Dermis blood vessel endothelial cell (primary cell): ENCODE measurements at places on chromosomes 6 and 20.
A peak's percentile ranks its signal among the peaks of the same experiment; 100 is the strongest.

DNA sequence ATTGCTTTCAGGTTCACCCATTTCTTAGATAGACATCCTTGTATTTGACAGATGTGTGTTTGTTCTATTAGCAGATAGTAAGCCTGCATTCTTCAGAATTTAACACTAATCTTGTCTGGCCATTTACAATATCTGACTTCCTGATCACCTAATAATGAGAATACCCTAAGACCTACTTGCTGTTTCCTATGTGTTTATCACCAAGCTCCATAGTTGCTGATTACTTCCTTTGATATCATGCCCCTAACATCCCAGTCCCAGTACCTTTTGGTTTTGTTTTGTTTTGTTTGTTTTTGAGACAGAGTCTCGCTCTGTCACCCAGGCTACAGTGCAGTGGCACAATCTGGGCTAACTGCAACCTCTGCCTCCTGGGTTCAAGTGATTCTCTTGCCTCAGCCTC is 143.6 kb upstream of the DST start:
- peak; percentile 54 for DNase-seq

DNA sequence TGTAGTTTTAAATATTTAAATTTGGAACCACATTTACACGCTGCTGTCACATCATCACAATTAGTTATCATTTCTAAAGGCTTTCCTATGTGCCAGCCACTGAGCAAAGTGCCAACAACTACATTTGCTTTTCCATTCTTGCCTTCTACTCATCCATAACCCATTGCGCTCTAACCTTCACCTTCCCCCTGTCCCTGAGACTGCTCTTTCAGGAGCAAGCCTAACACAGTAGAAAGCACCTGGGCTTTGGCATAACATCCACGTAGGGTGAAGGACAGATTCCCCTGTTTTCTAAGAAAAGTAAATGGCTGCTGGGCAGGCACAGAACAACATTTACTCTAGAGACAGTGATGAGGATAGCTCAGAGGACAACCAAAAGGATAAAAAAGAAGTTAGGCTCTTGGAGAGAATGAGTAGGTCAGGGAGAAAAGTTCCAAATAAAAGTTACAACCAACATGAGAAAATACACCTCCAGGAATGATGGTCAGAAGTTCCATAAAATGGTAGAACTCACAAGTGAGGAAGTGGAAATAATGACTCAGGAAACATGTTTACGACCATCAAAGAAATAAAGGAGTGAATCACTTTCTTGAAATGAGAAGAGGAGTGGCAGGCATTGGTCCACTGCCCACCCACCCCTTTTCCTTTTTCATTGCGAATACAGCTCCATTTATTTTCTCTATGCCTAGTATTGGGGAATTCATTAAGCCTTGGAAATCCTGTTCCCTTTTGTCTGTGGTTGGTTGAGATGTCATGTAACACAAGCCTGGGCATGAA is 77.2 kb downstream of the PFDN4 start:
- DNase-seq: no peak

- no peak for DNase-seq
Measured at GRCh38 chr6:151330130-151330696, 61.1 kb downstream of the ZBTB2 start.

DNA sequence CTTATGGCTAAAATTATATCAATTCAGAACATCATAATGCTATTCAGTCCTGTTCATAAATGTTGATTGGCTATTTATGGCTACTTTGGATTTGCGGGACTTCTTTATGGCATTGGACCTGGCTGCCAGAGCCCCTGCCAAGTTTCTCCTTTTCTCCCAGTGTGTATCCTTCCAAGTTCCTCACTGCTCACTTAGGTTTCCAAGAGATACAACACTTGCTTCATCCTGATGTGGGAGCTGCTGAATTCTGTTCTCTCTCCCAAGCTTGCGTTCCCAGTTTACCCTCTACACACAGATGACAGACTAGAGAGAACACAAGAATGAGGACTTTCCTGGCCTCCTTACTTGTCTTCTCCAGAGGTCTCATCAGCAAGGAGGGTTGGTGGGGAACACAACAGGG is 18.4 kb upstream of the DAAM2 start:
- no peak for DNase-seq

GRCh38 chr6:111572216-111572706 is 33.4 kb downstream of the TRAF3IP2 start:
- no peak for DNase-seq

GRCh38 chr6:53961679-53962370 is 149.4 kb upstream of the MLIP start:
- DNase-seq: no peak

GRCh38 chr6:166691746-166692145 is 64.7 kb upstream of the RPS6KA2 start:
- peak; percentile 68 for DNase-seq

DNA sequence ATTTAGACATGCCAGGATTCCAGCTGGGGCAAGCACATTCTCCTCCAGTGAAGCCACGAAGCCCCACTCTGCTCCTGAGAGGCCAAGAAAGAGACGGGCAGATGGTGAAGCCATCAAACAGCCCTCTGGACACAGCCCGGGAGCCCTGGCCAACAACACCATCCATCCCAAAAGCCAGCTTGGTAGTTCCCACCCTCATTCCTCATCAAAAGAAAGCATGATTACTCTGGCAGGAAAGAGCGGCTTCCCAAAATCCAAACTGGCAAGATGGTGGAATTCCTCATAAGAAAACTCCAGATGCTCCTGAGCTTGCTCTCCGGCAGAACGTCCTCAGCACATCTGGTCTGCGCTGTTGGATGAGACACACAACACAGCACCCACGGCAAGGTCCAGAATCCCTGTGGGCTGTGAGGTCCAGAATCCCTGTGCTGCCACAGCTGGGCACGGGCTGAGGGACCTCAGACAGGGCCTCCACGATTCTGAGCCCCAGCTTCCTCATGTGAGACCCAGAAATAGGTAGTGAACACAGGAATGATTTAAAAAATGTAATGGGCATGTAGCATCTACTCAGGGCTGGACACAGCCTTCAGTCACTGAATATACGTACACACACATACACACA is 52.6 kb downstream of the THBS2 start:
- DNase-seq: no peak

- no peak for DNase-seq
Measured at GRCh38 chr6:135867332-135867731, 15.8 kb downstream of the PDE7B start.

DNA sequence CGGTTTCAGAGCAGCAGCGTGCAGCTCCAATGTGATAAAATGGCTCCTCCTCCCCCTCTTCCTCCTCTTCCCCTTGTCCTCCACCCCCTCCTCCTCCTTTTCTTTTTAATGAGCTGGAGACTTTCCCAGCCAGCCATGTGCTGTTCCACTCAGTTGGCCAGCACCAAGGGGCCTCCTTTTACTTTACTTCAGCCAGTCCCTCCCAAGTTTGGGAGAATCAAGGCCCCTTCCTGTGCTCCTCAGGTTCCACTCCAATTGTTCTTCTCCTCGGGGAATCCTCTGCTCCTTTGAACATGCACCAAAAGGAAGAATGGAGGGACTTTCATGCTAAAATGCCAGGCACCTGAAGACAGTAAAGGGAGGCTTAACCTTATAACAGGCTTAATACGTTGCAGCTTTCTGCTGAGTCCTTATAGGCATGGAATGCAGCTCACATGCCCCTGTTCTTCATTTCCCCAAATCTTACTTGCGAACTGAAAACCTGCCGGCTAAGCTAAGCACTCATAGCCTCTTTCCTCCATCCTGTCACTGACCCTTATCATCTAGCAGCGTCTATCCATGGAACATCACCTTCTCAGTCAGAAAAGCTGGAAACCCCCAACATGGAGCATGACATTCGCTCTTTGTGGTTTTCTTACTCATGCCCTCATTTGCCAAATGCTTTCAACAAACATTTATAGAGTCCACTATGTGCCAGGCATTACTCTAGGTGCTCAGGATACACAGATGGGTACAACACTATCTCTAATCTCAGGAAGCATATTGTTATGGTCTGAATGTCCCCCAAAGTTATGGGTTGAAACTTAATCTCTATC is 170.6 kb downstream of the PHACTR1 start:
- no peak for DNase-seq

DNA sequence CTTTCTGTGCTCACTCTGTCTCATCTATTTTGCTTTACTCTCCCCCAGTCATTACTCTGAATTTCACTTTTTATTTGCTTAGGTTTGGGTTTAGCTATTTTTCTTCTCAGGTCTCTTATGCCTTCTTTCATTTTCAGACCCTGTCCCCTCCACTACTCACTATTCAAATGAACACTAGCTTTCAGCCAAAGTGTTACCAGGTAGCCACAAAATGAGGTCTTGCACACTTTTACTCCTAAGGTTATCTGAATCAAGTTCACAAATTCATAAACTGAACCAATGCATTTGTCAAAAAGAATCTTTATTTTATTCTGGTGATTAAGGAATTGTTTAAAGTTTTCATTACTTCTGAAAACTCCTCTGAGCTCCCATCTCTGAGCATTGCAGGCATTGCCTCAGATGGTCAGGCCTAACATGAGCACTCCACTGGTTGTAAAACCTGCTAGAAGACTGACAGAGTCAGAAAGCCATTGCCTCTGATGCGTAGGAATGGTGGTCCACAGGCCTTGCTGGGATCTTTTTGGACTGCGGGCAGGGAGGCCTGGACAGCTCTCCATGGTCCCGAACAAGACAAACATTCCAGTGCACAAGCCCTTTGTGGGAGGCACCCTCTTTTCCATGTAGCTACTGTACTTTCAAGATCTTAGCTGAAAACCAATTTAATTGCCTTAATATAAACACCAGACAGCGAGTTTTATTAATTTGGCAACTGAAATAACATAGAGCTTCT is 48.5 kb downstream of the FYN start:
- DNase-seq: no peak
